ENCODE measurements at places on chromosomes 12 and 14.

GRCh38 chr12:27631365-27631764 lies 64.9 kb upstream of the REP15 start:
- no peak for DNase-seq

- no peak for DNase-seq
Observed at GRCh38 chr14:63275611-63276010, 43.1 kb downstream of the GPHB5 start.

- DNase-seq: peak; percentile 86
Observed at GRCh38 chr12:9364224-9365176, 156.3 kb upstream of the PZP start.

DNA sequence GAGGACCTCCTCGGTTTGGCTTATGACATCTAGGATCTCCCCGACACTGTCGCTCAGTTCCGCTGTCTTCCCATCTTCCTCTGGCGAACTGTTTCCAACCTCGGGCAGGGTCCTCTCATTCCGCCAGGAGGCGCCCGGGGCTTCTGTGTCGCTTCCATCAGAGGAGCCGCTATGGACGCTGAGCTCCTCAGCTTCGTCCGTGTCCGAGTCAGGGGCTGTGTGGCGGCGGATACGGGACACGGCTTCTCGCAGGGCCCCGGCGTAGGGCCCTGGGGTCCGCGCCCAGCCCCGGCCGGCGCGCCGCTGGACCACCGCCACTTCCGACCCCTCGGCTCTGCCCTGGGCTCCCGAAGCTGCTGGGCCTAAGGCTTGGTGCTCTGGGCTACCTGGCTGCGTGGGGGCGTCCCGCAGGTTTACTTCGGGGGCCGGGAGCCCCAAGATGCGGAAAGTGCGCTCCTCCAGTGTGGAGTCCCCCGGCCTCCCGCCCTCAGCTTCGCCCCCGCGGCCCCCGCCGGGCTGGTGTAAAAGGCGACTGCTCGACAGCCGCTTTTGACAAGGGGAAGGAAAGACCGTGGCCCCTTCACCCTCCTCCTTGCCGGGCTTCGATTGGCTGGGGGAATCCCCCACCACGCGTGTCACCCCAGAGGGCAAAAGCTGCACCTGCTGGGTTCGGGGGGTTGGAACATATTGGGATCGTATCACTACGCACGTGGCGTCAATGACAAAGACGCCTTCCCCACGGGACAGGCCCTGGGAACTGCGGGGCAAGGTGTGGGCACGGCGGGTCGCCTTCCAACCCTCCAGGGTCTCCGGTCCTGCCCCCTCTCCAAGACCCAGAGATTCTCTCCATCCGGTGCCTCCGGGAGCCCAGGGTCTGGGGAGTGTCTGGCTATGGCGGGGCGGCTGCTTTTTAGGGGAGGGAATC lies 2.1 kb downstream of the DDN start:
- DNase-seq: peak; percentile 82

- no peak for DNase-seq
Observed at GRCh38 chr14:101862711-101863110, 101.2 kb downstream of the PPP2R5C start.

DNA sequence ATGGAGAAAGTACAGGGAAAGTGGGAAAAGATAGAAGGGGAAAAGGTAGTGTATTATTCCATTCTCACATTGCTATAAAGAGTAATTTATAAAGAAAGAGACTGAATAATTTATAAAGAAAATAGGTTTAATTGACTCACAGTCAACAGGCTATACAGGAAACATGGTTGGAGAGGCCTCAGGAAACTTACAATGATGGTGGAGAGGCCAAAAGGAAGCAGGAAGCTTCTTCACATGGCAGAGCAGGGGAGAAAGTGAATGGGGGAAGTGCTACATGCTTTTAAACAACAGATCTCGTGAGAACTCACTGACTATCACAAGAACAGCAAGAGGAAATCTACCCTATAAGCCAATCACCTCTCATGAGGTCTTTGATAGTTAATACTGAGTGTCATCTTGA lies 725.0 kb upstream of the FLRT2 start:
- no peak for DNase-seq

- no peak for DNase-seq
Observed at GRCh38 chr14:66650491-66650911, 142.6 kb downstream of the GPHN start.

GRCh38 chr14:50943261-50943942 lies 881 bp downstream of the PYGL start:
- peak; percentile 84 for DNase-seq

DNA sequence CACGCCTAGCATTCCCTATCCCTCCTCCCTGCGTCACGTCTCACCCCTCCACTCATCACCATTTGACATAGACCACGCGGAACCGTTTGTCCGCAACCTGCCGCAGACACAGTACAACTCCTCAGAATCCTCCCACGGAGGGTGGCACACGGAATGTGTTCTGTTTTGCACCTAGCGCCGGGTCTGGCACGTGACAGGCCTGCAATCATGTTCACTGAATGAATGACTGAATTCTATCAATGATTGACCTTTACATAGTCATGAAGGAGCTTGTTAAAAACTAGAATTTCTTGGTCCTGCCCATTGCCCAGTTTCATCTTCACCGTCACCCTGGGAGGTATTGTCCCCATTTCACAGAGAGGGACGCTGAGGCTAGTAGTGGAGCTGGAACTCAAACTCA lies 4.7 kb downstream of the SLC6A12 start:
- no peak for DNase-seq

DNA sequence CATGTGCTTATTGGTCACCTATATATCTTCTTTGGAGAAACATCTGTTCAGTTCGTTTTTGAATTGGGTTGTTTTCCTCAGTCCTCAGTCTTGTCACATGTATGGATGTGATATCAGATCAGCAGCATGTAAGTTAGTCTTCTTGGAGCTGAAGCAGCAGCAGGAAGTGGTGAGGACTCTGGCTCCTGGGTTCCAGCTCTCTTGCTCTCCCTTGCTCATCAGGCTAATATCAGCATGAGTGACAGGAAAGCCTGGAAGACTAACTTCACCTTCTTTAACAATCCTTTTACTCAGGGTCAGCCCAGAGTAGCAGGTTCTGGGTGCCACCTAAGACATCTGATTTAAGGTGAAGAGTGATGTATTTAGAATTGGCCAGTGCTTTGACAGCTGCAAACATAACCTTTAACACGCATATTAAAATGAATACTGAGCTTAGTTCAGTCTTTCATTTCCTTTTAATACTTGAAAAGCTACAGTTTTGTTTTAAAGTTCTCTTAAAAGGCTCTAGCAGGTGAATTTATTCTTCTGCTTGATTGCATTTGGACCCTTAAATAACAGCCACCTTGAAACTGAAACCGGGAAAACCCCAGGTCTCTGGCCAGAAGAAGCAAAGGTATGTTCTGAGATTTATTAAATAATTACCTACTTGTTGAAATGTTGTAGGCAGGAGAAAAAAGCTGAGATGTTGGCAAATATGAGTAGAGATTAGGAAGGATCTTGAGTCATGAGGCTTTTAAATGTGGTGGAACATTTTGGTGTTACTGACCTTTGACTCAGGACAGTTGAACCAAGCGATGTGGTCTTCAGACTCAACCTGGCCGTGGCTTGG lies 54.3 kb downstream of the DRAM1 start:
- no peak for DNase-seq

GRCh38 chr12:21941506-21942376 lies 515 bp upstream of the ABCC9 start:
- peak; percentile 55 for DNase-seq

- peak; percentile 79 for DNase-seq
Observed at GRCh38 chr12:115752913-115753726, 524.4 kb downstream of the MED13L start.

DNA sequence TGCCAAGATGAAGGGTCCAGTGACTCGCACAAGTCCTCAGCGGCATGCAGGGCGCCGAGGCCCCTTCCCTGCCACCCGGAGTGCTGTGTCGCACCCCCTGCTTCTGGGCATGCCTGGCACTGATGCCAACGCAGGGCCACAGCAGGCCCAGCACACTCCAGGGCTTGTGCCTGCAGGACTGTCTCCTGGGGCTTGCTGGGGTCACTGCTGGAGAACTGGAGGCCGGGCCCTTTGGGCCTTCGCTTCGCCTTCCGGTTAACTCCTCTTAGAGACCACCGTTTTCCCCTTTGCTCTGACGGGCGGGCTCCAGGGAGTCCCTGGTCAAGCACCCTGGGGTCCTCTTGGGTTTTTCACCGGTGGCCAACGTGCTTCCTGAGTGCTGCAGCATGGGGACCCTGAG lies 79.6 kb downstream of the WDR20 start:
- DNase-seq: no peak

- no peak for DNase-seq
Observed at GRCh38 chr12:76595056-76595455, 35.5 kb upstream of the OSBPL8 start.

DNA sequence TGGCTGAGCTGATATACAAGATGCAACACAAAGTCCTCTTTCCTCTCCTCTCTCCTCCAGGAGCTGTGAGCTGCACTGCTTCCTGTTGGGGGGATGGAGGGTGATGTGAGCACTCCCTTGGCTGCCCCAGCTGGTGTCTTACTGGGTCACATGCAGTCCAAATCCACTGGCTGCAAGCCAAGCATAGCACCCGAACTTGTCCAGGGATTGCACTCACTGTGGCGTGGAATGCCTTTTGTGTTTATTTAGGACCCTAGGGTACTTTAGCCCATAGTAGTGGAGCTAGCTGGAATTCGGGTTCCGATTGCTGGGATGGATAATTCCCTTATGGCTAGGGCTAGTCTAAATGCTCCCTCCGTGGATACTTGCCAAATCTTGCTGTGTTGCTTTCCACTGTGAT lies 424.9 kb upstream of the SYT1 start:
- DNase-seq: no peak

DNA sequence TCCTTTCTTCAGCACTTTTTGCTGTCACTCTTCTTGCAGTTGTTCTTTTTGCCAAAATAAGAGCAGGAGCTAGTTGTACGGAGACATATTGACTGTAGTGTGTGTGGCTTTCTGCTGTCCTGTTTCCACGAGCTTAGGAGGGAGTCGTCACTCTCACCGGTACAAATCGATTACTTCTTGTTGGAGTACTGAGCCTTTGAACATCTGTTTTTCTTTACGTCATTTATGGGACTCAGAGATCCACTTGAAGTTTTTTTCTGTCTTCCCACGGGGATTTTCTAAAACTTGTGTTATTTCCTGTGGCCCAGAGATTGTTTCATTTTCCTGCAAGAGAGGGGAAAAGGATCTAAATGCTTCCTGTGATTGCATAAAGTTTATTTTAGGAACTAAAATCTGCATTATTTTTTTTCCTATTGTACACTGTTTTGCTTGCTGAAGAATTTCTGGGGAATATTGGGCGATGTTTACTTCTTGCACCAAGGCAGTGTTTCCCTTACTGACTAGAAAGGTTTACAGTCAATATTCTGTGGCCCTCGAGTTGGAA lies 199.8 kb upstream of the ARHGAP5 start:
- no peak for DNase-seq

GRCh38 chr12:97335115-97335514 lies 127.5 kb upstream of the RMST start:
- DNase-seq: no peak

- DNase-seq: no peak
Observed at GRCh38 chr14:100856056-100856950, 30.4 kb downstream of the MEG3 start.

- peak; percentile 1 for DNase-seq
Observed at GRCh38 chr14:21997300-21997699, 323.7 kb upstream of the OR4E1 start.

- DNase-seq: peak; percentile 37
Observed at GRCh38 chr12:75888874-75889613, 142.5 kb downstream of the PHLDA1 start.

DNA sequence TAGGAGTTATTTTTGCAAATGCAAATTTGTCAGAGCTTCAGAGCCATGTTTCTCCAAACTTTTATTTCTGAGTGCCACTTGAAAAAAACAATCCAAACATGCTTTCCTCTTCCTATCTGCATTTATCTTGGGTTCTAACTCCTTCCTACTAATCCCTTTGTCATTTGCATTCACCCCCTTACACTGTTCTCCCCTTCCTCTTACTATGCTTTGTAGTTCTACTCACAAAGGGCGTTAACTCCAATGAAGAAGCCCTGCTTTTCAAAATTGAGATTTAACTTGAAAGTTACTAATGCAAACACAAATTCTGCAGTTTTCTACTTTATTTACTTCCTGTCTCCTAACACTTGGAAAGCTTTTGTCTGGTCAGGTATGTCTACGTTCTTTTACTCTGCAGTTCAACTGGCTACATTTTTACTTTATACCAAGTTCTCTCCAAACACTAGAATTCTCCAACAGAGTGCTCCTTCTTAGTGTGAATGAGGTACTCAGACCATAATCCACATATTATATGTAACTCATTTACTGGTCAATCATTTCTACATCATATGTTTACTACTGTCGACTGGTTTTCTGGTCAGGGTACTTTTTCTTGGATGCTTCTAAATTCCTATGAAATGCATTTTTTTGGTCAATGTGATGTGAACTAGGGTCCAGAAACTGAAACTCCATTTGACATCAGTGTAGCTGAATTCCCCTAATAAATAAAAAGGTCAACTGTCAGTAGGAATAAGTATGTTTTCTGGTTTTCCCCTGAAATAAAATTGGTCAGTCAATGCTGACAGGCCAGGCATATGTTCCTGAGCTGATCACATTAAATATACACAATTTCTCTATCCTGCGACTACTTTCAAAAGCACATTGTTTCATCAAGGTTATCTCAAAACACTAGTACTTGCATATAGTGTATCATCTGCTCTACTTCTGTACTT lies 51.2 kb upstream of the OR5AU1 start:
- no peak for DNase-seq

- DNase-seq: no peak
Observed at GRCh38 chr14:90421001-90421631, 24.3 kb downstream of the CALM1 start.

DNA sequence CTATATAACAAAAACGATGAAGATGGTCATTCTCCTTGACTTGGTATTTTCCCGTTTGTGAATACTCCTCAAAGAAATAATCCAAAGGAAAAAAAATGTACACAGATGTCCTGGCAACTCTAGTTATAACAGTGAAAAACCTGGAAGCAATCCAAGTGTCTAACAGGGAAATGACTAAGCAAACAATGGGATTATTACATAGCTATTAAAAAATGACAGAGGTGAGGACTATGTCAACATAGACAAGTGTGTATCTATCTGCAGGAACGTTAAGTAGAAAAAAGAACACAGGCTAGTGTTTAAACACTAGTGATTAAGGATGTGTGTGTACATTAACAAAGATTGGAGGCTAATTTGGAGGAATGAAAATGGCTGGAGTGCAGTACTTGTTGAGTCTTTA lies 5.9 kb upstream of the APOLD1 start:
- no peak for DNase-seq

- no peak for DNase-seq
Observed at GRCh38 chr12:48873096-48873495, 7.4 kb upstream of the RND1 start.

Measured in ELF-1 (cell line).